ENCODE measurements at places on chromosomes 1 and 21.

DNA sequence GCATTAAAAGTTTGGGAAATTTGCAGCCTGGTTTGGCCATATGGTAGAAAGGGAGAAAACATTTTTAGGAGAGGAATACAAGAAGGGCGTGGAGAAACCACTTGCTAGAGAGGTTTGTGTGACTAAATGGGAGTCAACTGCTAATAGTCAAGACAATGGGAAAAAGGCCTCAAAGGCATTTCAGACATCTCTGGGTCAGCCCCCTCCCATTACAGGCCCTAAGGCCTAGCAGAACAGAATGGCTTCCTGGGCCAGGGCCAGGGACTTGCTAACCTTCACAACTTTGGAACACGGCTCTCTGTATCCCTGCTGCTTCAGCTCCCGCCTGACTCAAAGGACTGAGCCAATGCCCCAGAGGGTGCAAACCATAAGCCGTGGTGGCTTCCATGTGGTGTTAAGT, 752.3 kb upstream of the ADAMTS5 start:
- no peak for DNase-seq

- no peak for DNase-seq
Measured at GRCh38 chr1:166952002-166952746, 23.2 kb downstream of the ILDR2 start.

GRCh38 chr1:226017070-226017469, 17.9 kb upstream of the SDE2 start:
- no peak for DNase-seq

GRCh38 chr1:4362314-4363044, 291.9 kb upstream of the AJAP1 start:
- DNase-seq: no peak

DNA sequence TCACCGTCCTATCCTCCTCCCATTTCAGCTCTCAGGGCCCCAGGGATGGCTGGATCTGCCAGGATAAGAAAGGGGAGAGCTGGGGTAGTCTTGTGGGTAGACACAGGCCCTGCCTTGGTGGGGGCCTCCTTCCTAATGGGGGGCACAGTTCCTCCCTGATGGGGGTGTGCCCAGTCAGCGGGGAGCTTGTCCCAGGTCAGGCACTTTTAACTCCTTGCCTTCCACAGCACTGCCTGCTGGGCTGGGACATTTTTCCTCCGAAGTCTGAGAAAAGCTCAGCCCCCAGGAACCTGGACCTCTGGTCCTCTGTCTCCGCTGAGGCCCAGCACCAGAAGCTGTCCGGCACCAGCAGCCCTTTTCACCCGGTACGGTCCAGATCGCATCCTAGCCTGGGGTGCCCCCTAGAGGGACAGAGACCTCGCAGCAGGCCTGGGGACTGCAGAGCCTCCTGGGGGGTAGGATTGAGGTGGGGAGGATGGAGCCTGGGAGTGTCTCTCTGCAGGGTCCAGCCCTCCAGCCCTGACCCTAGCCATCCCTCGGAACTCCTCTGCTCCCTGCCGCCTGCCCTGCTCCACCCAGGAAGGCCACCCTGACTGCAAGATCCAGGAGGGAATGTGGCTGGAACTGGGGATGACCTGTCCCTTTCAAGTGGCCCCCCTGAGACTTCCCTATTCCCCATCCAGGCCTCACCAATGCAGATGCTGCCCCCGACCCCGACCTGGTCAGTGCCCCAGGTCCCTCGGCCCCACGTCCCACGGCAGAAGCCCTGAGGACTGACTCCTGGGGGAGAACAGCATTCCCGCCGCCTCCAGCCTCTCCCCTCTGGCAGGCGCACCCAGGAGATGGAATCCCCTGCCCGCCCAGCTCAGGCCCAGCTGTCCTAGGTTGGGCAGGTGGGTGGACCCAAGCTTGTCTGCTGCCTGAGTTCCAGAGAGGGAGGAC, 12.0 kb downstream of the MIIP start:
- no peak for DNase-seq

DNA sequence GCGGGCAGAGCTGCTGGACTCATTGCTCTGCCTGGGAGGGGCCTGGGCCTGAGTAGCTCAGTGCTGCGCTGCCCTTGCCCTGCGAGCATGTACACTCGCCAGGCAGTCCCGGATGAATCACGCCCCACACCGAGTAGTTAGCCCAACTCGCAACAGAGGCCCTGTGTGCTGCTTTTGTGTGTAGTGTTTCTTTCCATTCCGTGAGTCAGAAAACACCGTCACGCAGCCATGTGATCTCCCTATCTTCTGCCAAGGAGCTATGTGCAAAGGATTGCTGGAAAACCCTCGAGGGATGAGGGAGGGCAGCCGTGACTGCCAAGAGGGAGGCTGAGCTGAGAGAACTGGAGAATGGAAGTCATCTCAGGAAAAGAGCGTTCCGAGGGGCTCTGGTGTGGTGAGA, 37.3 kb downstream of the NENF start:
- DNase-seq: no peak

DNA sequence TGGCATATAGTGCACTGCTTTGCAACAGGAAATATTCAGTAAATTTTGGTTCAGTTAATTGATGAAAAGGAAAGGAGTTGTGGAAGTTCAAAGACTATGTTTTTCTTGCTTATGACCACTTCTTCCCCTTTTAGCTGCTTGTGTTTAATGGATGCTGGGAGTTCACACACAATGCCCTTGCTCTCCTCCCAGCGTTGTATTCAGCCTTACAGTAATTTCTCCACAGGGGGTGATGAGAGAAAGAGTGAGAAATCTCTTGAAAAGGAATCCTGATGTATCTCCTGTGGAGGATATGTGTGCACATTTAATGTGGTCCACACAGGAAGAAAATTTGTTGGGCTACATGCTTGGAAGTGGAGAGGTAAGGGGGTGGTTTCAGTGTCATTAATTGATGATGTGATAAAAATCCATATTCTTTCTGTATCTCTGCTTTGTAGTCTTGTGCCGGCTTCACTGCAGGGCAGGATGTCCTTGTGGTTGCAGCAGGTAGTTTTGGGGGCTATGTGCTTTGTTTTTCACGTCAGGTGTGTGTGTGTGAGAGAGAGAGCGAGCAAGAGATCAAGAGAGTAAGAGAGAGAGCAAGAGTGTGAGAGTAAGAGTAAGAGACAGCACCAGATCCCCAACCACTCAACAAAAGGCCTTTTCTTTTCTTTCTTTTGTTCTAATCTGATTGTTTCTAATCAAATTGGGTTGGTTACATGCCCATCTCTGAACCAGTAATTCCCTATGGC, 204.4 kb downstream of the RWDD3 start:
- no peak for DNase-seq

GRCh38 chr1:55181666-55182065, 33.5 kb downstream of the USP24 start:
- no peak for DNase-seq

DNA sequence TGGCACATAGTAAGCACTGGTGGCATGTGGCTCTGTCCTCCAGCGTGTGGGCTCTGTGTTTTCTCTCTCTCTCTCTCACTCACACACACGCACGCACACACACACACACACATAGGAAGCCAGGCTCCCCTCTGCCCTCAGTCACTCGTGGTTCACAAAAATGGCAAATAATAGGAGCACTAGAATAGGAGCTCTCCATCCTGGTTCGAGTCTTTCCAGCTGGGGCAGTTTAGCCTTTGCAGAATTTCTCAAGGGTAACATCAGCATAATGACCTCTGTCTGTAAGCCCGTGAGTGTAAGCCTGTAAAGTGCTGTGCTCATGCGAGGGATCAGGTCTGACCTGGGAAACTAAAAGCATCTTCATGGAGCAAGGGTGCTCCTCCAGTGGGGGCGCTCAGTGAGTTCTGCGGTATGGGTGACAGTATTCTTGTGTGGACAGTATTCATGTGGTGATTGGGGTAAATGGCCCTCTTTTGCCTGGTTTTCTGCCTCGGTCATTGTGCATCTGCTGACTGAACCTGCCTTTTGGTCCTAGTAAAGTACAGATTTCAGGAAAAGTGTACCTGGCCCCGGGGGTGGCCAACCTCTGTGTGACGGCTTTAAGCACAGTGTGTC, 842 bp upstream of the ZC3H12A start:
- DNase-seq: peak; percentile 9

DNA sequence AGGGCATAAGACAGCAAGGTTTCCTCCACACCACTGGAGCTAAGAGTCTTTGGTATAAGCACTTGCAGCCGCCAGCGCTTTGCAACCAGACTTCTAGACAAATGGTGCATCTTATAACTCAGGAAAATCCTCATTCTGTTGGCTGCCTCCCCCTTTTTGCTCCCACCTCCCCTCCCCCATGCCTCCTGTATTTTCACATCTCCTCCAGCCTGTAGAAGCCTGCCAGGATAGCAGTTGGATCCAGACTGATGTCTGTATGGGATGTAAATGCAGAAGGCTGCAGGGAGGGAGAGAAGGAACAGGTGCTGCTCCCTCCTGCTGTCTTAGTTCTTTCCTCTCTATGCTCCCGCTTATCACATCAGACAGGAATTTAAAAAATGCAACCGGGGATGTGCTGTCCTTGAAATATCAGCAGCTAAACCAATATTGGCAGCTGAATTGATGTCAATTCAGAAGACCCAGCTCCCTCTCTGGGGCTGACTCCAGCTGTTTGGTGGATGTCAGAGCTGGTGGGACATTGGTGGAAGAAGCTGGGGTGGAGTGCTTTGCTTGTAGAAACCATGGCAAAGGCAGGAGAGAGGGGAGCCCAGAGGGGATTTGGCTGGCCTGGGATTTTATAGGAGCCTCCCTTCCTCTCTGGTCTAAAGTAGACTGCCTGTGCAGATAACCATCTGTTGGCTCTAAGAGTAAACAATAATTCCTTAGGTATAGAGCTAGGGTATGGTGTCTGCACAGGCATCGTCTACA, 53.5 kb downstream of the NFASC start:
- DNase-seq: no peak

DNA sequence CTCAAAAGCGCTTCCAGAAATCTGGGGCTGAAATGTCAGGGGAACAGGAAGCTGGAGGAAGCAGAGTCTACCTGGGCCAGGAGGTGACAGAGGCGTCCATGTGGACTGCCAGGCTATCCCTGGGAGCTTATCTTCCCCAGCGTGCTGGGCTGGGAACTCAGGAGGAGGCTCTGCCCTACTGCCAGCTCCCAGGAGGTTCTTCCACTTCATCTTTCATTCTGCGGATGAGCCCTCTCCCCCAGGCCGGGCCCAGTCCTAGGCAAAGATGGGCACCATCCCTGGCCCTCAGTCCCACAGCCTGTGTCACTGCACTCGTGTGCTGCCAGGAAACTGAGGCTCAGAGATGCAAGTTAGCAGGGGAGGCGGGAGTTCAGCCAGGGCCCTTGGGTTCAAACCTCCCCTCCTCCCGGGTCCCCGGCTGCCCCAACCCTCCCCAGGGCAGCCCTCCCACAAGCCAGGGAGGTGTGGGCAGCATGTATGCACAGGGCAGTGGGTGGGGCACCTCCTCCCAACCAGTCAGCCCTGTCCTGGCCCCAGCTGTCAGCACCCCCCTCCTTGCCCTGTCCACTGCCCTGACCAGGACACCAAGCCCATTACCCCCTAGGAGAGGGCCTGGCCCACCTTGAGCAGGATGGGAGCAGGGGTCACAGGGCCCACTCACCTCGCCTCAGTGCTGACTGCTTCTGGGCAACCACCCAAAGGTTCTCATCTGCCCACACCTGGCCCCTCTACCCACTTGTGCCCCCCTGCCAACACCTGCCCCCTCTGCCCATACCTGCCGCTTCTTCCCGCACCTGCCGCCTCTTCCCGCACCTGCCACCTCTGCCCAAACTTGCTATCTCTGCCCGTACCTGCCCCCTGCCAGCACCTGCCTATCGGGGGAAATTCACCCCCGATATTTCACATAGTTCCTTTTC, 226.0 kb downstream of the NPHP4 start:
- DNase-seq: no peak

GRCh38 chr1:109993885-109994284, 9.3 kb downstream of the AHCYL1 start:
- DNase-seq: no peak

DNA sequence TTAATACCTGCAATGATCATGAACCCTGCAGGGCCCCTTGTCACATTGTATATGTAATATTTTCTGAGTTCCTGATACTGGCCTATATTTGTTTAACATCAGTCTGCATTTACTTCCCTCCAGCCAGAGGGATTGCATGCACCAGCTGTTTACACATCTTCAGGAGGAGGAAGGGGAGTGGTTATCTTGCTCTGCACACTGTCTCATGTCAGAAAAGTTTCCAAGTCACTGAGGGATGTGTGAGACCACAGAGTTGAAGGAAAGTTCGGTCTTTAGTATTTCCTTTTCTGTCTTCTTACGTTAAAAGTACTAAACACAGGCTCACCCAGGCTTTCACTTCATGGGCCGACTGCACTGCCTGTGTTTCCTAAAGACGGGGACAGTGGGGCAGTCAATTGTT, 574.1 kb downstream of the LMO4 start:
- DNase-seq: no peak

GRCh38 chr1:207298636-207299398, 22.7 kb upstream of the CD55 start:
- DNase-seq: peak; percentile 54

GRCh38 chr1:61079898-61080336, 2.4 kb upstream of the NFIA start:
- peak; percentile 76 for DNase-seq

DNA sequence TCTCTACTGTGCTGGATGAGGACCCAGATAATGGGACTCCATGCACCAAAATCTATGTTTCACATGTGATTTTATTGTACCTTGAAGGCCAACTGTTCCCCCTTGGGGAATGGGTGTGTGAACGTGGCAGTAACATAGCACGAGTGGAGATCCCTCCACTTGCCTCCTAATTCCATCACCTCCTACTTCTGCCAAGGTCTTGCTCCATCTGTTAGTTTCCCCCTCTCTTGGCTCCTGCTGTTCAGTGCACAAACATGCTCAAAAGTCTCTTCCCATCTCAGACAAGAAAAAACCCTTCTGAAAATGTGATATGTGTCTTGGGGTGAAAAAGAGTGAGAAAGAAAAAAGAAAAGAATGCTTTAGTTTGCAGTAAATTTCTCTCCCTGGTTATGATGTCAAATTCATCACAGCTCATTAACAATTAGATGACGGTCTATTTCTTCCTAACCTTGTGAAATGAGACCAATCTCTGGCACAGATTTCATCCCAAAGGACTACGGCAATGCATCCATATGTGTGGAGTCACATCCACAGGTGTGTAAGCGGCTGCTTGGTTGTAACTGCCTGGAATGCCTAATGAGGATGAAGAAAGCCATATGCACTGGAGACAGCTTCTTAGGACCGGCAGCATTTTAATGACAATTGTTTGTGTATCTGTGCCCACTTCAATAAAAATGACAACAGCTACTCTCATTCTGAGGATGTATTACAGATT, 79.3 kb upstream of the DIRAS3 start:
- DNase-seq: no peak

GRCh38 chr1:153610811-153611301, 2.1 kb downstream of the S100A16 start:
- no peak for DNase-seq

DNA sequence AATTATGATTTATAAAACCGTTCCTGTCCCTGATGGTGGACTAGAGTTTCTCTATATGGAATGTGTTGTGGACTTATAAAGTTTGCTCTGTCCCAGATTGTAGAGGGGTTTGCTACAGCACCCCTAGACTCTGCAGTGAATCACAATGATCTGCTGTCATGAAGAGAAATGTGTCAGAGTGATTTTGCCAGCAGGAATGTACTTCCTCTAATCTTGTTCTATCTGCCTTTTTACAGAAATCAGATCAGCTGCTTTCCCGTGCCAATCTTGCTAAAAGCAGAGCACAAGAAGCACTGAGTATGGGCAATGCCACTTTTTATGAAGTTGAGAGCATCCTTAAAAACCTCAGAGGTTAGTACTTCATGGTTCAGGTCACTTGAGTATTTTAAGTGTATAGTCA, 52.0 kb downstream of the LAMC2 start:
- DNase-seq: no peak
